Activated naive CD8-positive, alpha-beta T cell treated with anti-CD3 and anti-CD28 coated beads for 36 hours (primary cell): ENCODE measurements at places on chromosomes 1 and 21. TPM values are rescaled to one million over a fixed set of nuclear protein-coding genes. Genes with fewer than 3 reads are reported as not detected.

OR2T29 gene
- not detected for total RNA-seq

- H3K4me1 ChIP-seq, result peaks cover 4% of the 10 kb centered on the region
- H3K27ac ChIP-seq, result no peak overlapping the region
- H3K27me3 ChIP-seq, result no peaks in the 10 kb centered on the region
- H3K36me3 ChIP-seq, result no peaks in the 10 kb centered on the region
- H3K4me3 ChIP-seq, result no peak overlapping the region
- no peak for DNase-seq
These were observed 15.6 kb upstream of the TTC4 start for GRCh38 chr1:54699936-54700525.

DMBX1 gene
- not detected for total RNA-seq

FAM78B gene
- total RNA-seq, result 0.74 TPM

CNTN2 gene
- total RNA-seq, result not detected

KAZN gene
- total RNA-seq, result 1.5 TPM

IRF6 gene
- total RNA-seq, result 2.1 TPM
